HS-5 (cell line): ENCODE measurements at places on chromosomes 1 and 21.
A peak's percentile ranks its signal among the peaks of the same experiment; 100 is the strongest.

- DNase-seq, result no peak
Measured at GRCh38 chr1:212153635-212154034, 118.1 kb downstream of the DTL start.

DNA sequence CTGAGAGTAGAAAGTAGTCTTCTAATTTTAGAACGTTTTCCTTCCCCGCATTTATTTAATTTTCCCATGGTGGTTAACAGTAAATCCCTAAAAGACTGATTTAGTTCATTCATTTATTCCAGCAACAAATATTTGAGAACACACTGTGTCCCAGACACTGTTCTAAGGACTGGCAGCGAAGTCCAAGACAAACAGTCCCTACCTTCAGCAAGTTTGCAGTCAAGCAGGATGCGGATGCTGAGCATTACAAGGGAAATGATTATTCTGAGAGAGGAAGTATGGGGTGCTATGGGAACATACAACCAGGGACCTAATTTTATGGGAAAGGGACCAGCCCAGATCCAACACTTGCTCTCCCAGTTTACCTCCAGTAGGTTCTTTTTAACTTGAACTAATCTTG is 1.2 kb upstream of the C1orf74 start:
- no peak for DNase-seq

- no peak for DNase-seq
Measured at GRCh38 chr1:231203259-231204057, 37.6 kb upstream of the GNPAT start.

GRCh38 chr1:156689035-156689952 is 12.1 kb upstream of the NES start:
- DNase-seq, result peak; percentile 68

- no peak for DNase-seq
Measured at GRCh38 chr1:177569476-177569875, 398.7 kb downstream of the BRINP2 start.

- no peak for DNase-seq
Measured at GRCh38 chr1:113479713-113480676, 89.7 kb downstream of the MAGI3 start.

- no peak for DNase-seq
Measured at GRCh38 chr1:154749078-154749760, 120.9 kb downstream of the KCNN3 start.

DNA sequence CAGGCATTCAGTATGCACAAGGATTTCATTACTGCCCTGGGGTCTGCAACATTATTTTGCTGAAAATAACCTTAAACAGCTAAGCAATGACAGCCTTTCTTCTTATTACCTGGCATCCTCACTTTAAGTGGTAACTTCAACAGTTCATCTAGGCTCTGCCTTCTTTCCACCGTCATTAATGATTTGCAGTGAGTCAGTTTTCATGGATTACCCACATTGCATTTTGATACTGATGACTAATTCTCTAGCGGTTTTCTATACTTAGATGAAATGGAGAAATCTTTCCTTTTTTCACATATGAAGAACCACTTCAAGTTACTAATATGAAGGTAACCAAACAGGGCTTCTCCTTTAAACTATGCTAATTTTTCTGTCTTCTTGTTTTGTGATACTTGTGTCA is 226.9 kb upstream of the TMPRSS15 start:
- DNase-seq, result peak; percentile 18

DNA sequence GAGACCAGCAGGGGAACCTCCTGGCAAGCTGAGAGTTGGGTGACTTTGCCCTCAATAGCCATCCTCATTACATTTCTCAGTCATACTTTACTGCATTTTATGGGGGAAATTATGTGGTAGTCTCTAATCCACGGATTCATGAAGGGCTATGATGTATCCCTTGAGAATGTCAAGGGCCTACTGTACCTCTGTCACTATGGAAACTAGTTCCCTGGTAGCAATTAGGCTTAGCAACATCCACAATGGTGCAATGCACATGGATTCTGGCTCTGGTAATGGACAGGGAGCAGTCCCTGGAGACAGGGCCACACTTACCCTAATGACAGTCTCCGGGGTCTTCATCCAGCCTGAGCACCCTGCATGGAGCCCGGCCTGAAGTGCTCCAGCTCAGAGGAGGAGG is 26.5 kb downstream of the LRRN2 start:
- DNase-seq, result peak; percentile 2

DNA sequence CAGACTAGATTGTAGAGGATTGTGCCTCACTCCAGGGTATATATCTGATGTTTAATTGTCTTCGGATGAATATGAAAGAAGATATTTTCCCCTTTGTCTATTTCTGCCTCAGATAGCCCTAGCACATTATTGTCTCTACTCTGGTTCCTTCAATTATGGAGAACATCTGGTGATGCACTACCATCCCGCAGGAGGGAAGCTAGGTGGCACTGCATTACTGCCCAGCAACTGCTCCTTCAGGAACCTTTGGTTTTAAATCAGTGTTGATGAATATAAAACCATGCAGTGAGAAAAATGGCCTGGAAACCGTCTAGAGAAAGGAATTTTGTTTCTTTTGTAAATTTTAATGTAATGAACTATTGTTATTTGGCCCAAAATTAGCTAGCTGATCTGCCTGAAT is 68.5 kb downstream of the GPR88 start:
- DNase-seq, result no peak

DNA sequence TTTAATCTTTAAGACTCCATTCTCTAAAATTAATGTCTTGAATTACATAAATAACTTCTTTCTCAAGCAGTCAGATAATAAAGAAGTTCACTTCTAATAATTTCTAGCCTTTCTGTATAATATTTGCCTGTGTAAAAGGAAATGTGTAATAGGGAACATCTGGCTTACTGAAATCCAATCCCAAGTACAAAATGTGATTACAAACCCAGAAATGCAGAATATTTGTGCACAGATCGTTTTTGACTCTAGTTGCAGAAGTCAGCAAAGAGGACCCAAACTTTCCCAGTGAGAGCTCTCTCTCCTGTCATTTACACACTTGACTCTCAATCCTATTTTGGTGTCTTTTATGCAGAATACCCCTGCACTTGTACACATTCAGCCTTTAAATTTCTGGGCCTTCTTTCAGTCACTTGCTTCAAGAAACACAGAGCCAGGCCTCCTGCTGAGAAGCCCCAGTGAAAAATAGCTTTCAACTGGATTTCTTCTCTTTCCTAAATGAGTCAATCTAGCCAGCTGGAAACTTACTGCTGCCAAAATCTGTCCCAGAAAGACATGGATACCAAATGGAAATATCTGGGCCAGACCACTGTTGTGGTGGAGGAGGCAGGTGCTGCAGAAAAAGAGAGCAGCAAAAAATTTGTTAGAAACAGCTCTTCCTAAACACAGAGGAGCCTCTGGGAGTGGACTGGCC is 68.5 kb upstream of the ADAM30 start:
- no peak for DNase-seq

DNA sequence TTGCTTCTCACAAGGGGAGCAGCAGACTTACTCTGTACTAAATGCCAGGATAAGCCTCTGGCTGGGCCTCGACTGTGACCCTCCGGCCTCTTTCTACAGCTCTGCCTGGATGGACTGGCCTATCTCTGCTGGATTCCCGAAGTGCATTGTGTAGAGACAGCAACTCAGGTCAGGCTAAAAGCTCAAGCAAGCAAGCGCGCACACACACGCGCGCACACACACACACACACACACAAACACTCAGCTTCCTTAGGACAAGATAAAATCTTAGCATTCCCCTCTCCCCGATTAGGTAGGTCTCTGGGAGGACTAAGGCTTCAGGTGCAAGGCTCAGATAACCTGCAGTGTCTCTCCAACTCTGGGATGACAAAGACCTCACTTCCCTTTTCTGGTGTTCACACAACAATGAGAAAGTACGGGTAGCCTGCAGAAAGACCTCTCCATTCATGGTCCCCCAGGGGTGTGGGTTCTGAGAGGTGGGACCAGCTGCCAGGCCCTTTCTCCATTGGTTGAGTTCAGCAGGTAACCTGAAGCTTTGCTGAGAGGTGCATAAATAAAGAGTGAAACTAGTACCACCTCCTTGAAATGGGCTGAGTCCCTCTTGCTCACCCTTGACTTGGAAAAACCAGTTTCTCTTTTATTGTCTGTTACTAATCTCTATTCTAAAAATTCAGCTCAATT is 155.1 kb upstream of the CAMK1G start:
- DNase-seq, result no peak

- DNase-seq, result no peak
Measured at GRCh38 chr1:234538930-234539649, 60.1 kb upstream of the TARBP1 start.

DNA sequence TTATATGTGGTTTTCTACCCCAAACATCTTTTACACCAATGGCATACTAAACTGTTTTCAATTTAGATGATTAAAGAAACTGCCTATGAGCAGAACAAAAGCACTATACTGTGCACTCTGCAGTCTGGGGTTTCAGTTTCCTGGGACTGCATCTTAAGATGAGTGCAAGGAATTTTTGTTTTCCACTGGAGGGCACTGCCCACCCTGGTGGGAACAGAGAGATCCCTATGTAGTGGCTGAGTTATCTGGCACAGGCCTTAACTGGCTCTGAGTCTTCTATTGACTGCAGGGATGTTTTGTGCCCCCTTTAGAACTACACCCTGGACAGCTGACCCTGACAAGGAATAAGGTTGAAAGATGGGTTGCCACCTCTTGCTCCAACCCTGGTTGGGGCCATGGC is 12.0 kb downstream of the PROK1 start:
- DNase-seq, result no peak

- DNase-seq, result peak; percentile 18
Measured at GRCh38 chr1:219837274-219837993, 90.9 kb downstream of the SLC30A10 start.

DNA sequence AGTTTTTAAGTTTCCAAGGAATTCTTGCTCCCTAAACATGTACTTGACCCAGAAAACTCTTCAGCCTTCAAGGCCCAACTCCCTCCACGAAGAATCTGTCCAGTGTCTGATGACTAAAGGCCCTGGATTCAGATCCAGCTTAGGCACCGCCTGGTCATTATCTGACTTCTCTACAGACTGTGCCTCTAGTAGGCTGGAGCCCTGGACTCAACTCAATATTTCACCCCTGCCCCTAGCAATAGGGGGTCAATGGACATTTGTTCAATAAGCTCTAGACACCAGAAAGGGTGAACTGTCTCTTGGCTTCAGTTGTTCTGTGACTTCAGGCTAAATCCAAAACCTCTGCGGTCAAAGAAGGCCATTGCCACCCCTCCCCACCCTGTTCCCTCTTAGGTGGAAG is 34.5 kb downstream of the NUAK2 start:
- DNase-seq, result no peak

GRCh38 chr1:231106347-231106746 is 55.5 kb upstream of the TRIM67 start:
- DNase-seq, result peak; percentile 2

DNA sequence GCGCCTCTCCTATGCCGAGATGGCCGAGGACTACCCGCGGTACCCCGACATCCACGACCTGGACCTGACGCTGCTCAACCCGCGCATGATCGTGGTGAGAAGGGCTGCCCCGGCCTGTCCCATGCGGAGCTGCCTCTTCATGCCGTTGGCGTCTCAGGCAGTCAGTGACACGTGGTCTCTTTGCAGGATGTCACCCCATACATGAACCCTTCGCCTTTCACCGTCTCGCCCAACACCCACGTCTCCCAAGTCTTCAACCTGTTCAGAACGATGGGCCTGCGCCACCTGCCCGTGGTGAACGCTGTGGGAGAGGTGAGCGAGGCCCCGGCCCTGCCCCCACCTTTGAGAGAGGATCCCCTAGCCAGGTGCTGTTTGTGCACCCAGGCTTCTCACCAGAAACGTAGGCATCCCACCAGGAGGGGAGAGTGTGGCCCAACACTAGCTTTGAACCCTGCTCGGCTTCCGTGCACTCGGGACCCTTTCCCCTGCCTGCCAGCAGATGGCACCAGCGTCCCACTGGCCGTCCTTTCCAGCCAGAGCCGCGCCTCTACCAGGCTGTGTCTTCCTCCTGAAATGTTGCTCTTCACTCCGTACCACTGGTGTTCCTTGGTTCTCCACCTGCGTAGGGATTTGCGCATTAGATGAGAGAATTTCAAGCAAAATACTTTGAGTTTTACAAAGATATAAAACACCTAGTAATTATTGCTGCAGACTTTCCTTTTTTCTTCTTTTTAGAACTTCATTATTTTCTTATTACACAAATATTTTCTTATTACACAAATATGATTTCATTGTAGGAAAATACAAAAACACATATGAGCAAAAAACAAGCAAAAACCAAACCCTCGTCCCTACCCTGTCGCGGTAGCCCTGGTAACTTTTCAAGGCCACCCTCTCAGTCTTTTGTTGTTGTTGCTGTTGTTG is 9.0 kb downstream of the NPPA start:
- peak; percentile 20 for DNase-seq

GRCh38 chr1:244065960-244066388 is 14.9 kb downstream of the ZBTB18 start:
- peak; percentile 45 for DNase-seq

DNA sequence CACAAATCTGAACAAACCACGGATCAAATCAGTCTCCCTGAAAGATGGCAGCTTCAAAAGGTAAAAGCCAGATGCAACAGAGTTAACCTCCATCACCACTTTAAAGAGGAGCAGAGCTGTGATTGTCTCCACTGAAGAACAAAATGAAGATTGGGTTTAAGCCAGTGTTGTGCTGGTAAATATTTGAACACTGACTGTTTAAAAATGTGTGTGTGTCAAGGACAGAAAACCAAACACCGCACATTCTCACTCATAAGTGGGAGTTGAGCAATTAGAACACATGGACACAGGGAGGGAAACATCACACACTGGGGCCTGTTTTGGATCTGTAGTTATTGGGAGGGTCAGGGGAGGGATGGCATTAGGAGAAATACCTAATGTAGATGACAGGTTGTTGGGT is 83.9 kb downstream of the ST6GALNAC5 start:
- no peak for DNase-seq

GRCh38 chr1:234288946-234289345 is 84.3 kb upstream of the COA6 start:
- no peak for DNase-seq

DNA sequence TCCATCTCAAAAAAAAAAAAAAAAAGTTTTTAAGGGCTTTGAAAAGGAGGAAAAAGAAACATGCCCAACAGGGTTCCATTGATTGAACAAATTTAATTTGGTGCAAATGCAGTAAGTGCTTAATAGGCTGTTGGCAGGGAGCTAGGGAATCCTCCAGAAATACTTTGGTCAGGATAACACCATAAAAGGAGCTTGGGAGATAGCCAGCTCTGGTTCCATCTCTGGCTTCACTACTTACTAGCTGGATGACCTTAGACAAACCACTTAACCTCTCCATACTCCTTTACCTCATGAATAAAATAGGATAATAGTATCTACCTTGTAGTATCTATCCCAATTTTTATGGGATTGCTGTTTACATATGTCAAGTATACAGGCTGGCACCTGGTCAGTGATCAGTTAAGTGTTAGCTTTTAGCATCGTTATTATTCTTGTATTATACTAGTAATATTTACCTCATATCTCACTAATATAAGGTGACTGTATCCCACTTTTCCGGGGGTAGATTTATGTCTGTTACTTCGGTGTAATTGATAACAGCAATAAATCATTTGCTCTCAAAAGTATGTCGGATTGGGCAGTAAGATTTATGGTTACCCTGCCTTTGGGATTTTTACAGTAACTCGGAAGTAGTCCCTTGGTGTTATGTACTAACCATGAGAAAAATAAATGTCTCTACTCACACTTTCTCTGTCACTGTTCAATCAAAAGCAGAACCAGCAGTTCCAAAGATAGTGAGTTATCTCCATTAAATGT is 36.4 kb downstream of the BTG3 start:
- no peak for DNase-seq

- no peak for DNase-seq
Measured at GRCh38 chr1:59285691-59286090, 11.2 kb upstream of the FGGY start.
